COR-L47 (cell line): ENCODE measurements at places on chromosomes 4 and X.

DNA sequence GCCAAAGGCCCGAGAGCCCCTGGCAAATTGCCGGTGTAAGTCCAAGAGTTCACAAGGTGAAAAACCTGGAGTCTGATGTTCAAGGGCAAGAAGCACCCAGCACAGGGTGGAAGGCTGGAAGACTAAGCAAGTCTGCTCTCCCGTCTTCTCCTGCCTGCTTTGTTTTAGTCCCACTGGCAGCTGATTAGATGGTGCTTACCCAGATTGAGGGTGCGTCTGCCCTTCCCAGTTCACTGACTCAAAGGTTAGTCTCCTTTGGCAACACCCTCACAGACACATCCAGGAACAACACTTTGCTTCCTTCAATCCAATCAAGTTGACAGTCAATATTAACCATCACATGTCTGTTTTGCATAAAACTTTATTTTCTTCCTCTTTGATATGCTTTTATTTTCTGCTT is 157.4 kb downstream of the HS3ST1 start:
- DNase-seq: no peak

- no peak for DNase-seq
These were observed 411.8 kb downstream of the PPP1R2C start for GRCh38 chrX:42366181-42366580.

DNA sequence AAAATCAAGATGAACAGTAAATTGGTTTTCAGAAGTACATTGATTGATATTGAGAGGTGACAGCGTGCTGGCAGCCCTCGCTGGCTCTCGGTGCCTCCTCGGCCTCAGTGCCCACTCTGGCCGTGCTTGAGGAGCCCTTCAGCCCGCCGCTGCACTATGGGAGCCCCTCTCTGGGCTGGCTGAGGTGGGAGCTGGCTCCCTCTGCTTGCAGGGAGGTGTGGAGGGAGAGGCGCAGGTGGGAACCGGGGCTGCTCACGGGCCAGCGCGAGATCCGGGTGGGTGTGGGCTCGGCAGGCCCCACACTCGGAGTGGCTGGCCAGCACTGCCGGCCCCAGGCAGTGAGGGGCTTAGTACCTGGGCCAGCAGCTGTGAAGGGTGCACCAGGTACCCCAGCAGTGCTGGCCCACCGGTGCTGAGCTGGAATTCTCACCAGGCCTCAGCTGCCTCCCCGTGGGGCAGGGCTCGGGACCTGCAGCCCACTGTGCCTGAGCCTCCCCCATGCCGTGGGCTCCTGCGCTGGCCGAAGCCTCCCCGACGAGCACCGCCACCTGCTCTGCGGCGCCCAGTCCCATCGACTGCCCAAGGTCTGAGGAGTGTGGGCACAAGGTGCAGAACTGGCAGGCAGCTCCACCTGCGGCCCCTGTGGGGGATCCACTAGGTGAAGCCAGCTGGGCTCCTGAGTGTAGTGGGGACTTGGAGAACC is 25.2 kb downstream of the RAP2C start:
- no peak for DNase-seq

- DNase-seq: no peak
These were observed 328.4 kb upstream of the INTU start for GRCh38 chr4:127304356-127304755.

GRCh38 chr4:7785017-7785416 is 154.6 kb downstream of the AFAP1 start:
- DNase-seq: no peak

DNA sequence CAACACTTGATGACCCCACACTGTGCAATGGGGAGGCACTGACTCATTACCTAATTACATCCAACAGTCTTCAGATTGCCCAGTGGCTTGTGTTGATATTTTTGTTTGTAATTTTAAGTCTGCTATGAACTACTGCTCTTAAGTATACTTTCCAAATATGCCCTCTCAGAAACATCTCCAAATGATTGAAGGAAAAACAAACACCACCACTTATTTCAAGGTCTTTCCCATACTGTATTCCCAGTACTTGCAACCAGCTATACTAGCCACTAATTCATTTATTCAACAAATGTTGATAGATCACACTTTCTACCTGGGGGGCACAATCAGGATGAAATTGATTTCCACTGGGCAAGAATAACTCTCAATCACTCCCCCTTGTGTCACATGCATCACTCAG is 302.2 kb upstream of the CPEB2 start:
- no peak for DNase-seq

DNA sequence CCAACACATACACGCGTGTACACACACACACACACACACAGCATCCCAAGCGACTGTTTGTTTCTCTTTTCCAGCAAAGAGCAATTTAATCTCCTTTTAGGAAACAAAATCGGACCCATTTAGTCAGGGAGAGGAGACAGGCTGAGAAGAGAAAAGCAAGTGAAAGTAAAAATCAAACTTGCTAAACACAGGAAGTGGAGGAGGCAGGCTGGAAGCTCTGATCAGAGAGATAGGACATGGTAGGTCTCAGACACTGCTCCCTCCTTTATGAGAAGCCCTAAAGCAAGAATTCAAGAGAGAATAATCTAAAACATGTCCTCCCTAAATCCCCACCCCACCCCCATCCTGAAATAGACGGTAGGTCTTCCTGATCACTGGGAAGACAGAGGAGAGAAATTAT is 62.3 kb downstream of the GPC3 start:
- no peak for DNase-seq

DNA sequence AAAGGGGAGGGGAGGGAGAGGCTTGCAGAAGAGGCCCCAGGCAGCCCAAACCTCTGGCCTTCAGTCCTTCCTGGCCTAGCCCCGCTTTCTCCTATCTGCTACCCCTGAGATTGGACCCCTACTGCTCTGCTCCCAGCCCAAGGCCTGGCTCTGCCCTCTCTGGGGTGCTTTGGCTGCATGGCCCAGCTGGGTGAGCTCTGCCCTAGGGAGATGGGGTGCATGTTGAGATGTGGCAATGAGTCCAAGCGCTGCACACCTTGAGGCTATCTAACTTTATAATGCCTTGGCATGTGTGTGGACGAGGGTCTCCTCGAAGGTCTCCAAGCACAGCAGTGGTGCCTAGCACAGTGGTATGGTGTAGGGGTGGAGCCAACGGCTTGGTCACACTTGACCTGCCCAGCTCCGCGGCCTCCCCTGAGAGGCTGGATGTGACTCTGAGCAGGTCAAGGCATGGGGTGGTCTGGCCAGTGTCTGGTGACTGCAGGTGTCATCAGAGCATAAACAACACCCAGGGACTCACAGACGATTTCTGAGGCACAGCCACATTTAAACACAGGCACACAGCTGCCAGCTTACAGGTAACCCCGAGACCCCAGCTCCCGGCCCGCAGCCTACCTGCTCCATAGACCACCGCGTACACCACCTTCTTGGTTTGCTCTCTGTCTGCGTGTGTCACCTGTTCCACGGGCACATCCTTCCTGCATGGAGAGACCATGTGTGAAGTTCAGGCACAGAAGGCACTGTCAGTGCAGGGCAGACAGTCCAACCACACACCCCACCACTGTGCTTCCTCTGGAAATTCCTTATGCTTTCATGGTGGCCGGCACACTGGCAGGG is 36.3 kb downstream of the NAT8L start:
- no peak for DNase-seq

- DNase-seq: no peak
These were observed 72.0 kb upstream of the SMARCAD1 start for GRCh38 chr4:94135701-94136100.

GRCh38 chrX:137313627-137314026 is 252.3 kb upstream of the ZIC3 start:
- no peak for DNase-seq

DNA sequence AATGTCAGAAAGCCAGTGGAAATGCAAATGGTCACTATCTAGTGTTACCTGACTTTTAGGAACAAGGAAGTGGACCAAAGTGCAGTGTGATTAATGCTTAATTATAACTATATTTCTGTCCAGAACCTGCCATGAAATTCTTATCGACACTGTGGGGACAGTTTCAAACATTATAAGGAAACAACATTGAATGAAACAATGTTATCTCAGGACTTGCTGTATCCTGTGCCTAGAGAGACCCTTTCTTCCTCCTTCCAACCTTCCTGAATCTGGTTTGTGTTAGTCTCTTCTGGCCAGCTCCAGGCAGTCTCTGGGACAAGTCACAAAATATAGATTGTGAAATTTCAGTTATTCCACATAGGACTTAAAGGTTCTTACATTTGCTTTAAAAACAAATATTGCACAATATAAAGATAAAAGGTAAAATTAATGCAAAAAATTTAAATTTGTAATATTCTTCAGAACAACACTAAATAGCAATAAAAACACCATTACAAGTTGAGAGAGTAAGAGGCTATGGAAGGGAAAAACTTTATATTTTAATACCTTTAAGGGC is 203.4 kb downstream of the ZNF674 start:
- no peak for DNase-seq

- DNase-seq: no peak
These were observed 103.9 kb downstream of the DCAF12L1 start for GRCh38 chrX:126448681-126449080.
